ENCODE measurements at places on chromosomes 12 and 14. TPM values are rescaled to one million over a fixed set of nuclear protein-coding genes. Genes with fewer than 3 reads are reported as not detected.

Gene LRRC10
- total RNA-seq = not detected

Gene ACOT2
- 7.6 TPM for total RNA-seq

Gene SMARCD1
- 152 TPM for total RNA-seq

Gene CLEC9A
- not detected for total RNA-seq

Gene KRT77
- not detected for total RNA-seq

All from glutamatergic neuron (in vitro differentiated cells).